ENCODE measurements at places on chromosomes 3 and 15. TPM values are rescaled to one million over a fixed set of nuclear protein-coding genes. Genes with fewer than 3 reads are reported as not detected.

P2RY14 gene
- total RNA-seq, result 6.5 TPM

FBLN2 gene
- 18.7 TPM for total RNA-seq

TTC21A gene
- 4.4 TPM for total RNA-seq

SYNPR gene
- 0.36 TPM for total RNA-seq

ROPN1 gene
- total RNA-seq, result not detected

CCDC54 gene
- not detected for total RNA-seq

SLC12A1 gene
- not detected for total RNA-seq

TRIM42 gene
- not detected for total RNA-seq

PLXND1 gene
- total RNA-seq, result 36.9 TPM

RBP2 gene
- not detected for total RNA-seq

TJP1 gene
- total RNA-seq, result 122 TPM

GOLGA6L4 gene
- total RNA-seq, result 2.3 TPM

CAMK2N2 gene
- not detected for total RNA-seq

CCDC39 gene
- total RNA-seq, result not detected

WNT7A gene
- total RNA-seq, result not detected
